ENCODE measurements at places on chromosomes 5 and 9. TPM values are rescaled to one million over a fixed set of nuclear protein-coding genes. Genes with fewer than 3 reads are reported as not detected.

- DNase-seq, result peak; percentile 57
These were observed 5.8 kb downstream of the ANXA6 start for GRCh38 chr5:151151793-151152192.

DNA sequence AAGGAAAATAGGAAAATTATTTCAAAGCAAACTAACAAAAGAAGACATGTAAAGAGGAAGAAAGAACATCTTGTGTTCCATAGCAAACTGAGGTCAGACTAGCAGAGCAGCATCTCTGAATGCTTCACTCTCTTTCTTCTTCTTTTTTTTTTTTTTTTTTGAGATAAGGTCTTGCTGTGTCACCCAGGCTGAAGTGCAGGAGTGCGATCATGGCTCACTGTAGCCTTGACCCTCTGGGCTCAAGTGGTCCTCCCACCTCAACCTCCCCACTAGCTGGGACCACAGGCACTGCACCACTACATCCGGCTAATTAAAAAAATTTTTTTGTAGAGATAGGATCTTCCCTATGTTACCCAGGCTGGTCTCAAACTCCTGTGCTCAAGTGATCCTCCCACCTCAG is 36.6 kb downstream of the MELK start:
- no peak for DNase-seq

DNA sequence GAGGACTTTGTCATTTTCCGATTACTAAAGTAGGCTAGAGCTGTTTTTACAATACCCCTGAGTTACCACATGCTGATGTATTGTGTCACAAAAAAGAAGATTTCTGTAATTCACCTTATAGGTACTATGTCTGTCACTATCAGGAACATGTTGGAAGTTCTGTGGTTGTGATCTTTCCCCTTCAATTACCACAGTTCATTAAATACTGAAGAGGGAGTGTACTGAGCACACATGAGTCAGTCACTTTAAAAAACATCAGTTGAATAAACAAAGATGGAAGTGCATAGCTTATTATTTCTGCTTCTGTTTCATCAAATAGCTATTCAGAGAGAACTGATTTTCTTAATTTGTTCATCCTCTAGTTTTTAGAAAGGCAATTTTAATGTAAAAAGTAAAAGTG is 31.7 kb downstream of the AP3S1 start:
- DNase-seq, result peak; percentile 34

- peak; percentile 12 for DNase-seq
These were observed 315.0 kb downstream of the FER start for GRCh38 chr5:109062664-109063063.

GRCh38 chr5:138789771-138790242 is 36.6 kb downstream of the CTNNA1 start:
- DNase-seq, result peak; percentile 42

- DNase-seq, result peak; percentile 36
These were observed 32.8 kb upstream of the SPRY4 start for GRCh38 chr5:142357469-142358090.

- DNase-seq, result no peak
These were observed 98.7 kb downstream of the DROSHA start for GRCh38 chr5:31433229-31433628.

DNA sequence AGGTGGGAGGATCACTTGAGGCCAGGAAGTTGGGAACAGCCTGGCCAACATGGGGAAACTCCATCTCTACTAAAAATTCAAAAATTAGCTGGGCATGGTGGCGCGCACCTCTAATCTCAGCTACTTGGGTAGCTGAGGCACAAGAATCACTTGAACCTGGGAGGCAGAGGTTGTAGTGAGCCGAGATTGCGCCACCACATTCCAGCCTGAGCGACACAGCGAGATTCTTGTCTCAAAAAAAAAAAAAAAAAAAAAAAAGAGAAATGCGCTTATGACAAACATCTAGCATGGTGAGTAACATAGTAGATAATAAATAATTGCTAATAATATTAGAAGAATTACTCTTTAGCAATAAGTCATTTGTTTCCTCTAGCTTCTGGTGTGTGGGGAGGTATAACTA is 25.9 kb downstream of the RUSC2 start:
- DNase-seq, result no peak

Gene ST6GALNAC4
- total RNA-seq, result 195 TPM

- no peak for DNase-seq
These were observed 472.5 kb downstream of the MTRR start for GRCh38 chr5:8341406-8341805.

DNA sequence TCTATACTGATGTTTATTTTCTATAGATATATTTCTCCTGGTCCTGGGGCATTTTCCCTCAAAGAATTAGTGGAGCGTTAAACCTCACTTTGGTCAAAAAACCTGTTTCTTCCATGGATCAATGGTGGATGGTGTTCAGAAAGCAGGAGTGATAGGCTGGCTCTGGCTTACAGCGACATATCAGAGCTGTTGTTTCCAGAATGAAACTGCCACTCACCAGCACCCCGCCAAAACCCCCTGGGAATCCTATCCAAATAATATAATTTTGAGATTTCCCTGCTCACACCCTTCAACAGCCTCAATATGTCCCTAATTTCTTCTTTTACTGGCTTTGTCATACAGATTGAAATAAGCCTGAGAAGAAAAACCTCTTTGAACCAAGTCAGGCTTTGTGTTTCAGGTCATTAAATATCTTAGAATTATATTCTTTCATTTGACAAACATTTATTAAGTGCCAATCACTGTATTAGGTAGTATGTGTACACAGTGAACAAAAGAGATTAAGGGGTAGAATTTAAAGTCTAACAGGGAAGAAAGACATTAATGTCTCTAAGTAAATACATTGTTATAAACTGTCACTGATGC is 144.5 kb upstream of the GPR151 start:
- no peak for DNase-seq

GRCh38 chr5:104909803-104910202 is 1347.2 kb upstream of the NUDT12 start:
- DNase-seq, result no peak

DNA sequence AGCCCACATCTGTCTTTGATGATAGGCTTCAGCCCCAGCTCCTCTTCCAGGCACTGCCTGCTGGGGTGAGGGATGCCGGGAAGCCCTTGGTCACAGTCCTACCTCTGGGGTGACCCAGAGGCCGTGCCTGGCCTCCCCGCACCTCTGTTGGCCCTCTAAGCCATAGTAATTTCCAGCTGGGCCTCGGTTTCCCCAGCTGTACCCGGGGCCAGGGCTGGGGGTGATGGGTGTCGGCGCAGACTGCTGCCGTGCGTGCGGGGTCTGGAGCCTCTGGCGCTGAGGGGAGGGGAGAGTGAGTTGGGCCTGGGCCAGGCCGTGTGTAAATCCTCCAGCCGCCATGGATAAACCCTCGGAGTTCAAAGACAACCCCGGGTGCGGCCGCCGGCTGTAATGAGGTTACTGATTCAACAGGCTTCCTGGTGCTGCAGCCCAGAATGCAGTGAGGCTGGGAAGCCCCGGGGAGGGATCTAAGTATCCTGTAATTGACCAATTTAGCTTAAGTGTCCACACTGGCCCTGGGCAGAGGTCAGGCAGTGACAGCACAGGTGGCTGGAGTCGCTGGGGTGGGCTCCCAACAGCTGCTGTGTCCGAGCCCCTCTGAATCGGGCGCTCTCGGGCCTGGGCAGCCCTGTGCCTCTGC is 7.1 kb downstream of the RXRA start:
- no peak for DNase-seq

- DNase-seq, result no peak
These were observed 135.2 kb upstream of the RAPGEF1 start for GRCh38 chr9:131874916-131875670.

DNA sequence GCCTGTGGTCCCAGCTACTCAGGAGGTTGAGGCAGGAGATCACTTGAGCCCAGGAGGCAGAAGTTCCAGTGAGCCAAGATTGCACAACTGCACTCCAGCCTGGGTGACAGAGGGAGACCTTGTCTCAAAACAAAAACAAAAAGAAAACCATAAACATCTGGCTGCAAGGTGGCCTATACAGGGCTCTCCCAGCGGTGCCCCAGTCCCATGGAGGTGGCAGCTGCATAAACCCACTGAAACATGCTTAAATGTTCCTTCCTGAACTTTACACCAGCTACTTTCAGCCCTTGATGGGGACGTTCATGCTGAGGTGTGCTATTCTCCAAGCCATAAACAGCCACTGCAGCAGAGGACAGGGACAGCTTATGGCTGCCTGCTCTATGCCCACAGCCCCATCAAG is 35.6 kb downstream of the DROSHA start:
- DNase-seq, result no peak

DNA sequence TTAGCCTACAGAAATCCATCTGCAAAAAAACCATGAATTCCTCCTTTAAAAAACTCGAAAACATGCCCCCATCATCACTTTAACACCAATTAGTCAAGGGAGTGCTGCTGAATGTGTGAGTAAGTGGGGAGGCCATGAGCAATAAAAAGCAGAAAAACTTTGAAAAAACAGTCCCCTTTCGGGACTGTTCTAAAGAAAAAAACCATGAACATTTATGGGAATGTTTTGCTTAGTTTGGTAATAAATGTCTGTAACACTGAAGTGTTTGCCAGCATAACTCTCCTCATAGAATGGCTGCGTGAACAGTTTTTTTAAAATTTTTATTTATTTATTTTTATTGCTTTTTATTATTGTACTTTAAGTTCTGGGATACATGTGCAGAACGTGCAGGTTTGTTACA is 99.4 kb upstream of the TARS1 start:
- no peak for DNase-seq

DNA sequence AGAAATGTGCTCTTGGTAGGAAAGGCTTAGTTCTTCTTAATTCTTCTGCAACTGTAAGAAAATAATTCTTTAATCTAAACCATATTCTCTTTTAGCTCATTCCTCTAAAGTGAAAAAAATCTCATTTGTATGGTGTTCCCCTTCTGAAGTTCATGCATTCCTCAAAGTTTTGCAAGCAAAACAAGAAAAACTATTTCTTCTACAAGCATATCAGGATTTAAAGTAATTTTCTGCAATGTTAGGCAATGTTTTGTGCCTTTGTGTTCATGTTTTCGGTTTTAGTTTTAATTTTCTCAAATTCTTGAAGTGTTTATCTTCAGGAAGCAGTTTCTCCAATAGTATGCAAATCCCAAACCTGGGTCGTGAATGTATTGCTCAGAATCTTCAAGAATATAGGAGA is 12.7 kb upstream of the GPR21 start:
- DNase-seq, result no peak

DNA sequence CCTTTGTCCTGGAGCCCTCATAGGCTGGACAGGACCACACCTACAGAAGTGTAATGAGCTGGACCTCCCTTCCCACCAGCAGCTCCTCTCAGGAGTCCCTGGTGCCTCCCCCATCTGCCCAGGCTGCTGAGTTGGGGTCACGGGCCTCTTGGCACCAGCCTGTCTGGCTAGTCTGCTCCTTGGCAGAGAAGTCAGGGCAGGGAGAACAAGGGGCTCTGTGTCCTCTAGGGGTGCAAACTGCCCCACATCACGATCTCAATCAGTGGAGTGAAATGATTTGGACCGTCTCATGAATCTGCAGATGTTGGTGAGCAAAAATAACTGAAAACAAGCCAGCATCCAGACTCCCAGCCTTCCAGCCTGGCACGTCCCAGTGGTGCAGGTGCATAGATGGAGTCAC is 14.9 kb upstream of the GFPT2 start:
- DNase-seq, result no peak

DNA sequence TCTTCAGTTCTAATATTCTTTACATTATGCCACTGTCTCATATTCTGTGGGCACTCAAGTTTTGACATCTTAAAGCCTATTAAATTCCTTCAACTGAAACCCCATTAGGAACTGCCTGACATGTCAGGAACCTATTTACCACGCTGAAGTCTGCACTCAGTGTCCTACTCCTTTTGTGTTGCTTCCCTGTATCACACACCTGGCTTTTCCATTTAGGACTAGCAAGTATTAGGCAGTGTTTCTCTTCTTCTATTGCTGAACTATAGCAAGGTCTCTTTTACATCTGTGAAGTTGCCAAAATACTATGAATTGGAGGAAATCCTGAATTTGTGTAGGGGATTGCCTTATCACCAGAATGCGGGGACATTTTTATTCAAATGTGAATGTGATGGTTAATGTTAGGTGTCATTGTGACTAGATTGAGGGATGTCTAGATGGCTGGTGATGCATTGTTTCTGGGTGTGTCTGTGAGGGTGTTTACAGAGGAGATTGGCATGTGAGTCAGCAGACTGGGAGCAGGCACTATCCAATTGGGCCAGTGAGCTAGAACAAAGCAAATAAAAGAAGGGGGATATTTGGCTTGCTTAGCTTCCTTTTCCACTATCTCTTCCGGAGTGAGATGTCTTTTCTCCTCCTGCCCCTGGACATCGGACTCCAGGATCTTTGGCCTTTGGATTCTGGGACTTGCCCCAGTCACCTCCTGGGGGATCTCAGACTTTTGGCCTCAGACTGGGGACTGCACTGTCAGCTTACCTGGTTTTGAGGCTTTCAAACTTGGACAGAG is 21.2 kb upstream of the VCAN start:
- DNase-seq, result no peak

GRCh38 chr9:134323741-134324358 is 2.4 kb upstream of the RXRA start:
- peak; percentile 28 for DNase-seq

- DNase-seq, result no peak
These were observed 164.4 kb upstream of the SLC12A2 start for GRCh38 chr5:127919006-127919796.

- DNase-seq, result peak; percentile 55
These were observed 3.3 kb upstream of the CDC20B start for GRCh38 chr5:55176176-55176818.

Gene PCDHGB4
- total RNA-seq, result 2.2 TPM

- DNase-seq, result peak; percentile 45
These were observed 154.3 kb downstream of the NFIB start for GRCh38 chr9:14159440-14160216.

DNA sequence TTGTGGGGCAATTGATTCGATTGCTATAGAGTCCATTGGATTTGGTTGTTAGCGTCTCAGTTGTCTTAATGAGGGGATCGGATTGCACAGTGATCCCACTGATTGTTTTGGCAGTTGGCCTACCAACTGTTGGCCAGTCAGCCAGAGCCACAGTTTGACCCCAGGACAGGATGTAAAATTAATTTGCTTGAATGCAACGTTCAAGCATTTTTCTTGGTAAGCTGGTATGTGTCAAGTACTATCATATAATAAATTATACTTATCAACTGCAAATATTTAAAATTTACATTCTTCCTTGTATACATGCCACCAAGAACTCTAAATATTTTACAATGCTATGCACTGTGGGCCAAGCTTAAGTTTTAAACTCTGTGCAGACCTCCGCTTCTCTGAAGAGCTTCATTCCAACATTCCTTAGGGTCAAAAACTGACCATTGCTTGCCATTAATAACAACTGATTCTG is 80.4 kb upstream of the OSMR start:
- peak; percentile 70 for DNase-seq

Gene RNF20
- 30.3 TPM for total RNA-seq

GRCh38 chr5:41736641-41737040 is 133.6 kb downstream of the OXCT1 start:
- no peak for DNase-seq

GRCh38 chr9:115099901-115100300 is 18.1 kb downstream of the TNC start:
- DNase-seq, result peak; percentile 41

- DNase-seq, result peak; percentile 79
These were observed 4.9 kb upstream of the ROR2 start for GRCh38 chr9:91954841-91955471.

GRCh38 chr5:57836331-57836730 is 353.7 kb upstream of the ACTBL2 start:
- no peak for DNase-seq

- DNase-seq, result no peak
These were observed 850 bp downstream of the IL6ST start for GRCh38 chr5:55993731-55994494.

All from myocyte (in vitro differentiated cells).